ENCODE measurements at places on chromosomes 6 and 20.

DNA sequence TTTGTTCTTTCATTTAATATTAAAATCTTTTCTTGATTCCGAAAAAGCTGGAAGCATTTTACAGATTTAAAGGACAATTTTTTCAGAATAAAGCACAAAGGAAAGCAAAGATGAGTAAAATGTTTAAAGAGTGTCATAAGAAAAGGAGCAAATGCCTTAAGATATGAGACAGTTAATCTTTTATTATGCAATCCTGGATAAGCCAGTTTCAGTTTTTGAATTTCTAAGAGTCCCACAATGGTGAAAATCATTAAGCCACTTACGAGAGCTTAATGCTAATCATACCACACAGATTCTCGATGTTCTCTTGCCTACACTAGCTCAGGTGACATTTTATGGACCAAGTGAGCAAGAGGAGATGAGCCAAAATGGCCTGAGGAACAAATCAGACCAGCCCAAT is 103.7 kb upstream of the RNF217 start:
- no peaks in the 10 kb centered on the region for H3K4me1 ChIP-seq

DNA sequence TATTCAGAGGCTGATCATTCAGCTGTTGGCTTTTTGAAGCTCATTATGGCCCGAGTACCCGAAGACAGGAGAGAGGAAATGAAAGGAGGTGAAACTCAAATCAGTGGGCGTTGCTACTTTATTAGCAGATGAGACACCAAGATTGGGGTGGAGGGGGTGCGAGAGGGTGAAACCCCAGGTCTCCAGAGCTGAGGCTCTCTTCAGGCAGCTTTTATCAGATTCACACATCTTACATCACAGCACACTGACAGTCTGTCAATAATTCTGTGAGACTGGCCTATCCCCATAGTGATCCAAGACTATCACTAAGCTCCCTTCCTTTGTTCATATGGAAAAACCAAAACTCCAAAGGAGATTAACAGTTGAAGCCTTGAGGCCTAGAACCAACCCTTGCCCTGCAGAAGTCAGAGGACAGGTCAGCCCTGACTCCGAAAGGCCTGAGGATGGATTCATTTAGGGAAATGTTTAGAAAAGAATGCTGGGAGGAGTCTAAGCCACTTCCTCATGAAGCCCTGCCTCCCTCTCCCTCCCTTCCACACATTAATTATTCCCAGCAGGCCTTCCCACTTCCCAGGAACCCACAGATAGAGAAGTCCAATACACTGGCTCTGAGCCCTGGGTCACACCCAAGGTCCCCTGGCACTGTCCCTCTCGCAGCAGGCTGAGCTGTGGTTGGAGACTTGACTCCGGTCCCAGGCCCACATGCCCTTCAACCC is 23.2 kb downstream of the TRERF1 start:
- no peak overlapping the region for H3K27ac ChIP-seq
- peaks cover under 1% of the 10 kb centered on the region for H3K36me3 ChIP-seq
- peaks cover 16% of the 10 kb centered on the region for H3K4me1 ChIP-seq

DNA sequence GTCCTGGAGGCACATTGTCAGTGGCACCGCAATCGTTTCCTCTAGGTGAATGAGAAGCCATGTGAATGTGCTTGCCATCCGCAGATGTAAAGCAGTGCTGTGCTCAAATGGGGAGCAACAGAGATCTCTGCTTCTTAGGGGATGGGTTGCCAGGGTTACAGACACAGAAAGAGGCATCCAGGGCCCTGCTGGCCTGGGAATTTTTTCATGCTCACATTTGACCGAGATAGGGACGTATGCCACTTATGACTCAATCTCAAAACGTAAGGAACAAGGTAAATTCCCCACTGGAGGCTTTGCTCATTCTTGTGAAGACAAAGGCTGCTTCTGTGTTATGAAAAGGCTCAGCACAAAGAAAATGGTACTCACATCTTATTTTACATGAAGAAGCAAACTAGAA is 11.0 kb downstream of the C6orf118 start:
- H3K4me3 ChIP-seq, result no peak overlapping the region
- no peaks in the 10 kb centered on the region for H3K27me3 ChIP-seq
- H3K4me1 ChIP-seq, result no peaks in the 10 kb centered on the region
- H3K36me3 ChIP-seq, result no peaks in the 10 kb centered on the region
- H3K27ac ChIP-seq, result no peak overlapping the region

DNA sequence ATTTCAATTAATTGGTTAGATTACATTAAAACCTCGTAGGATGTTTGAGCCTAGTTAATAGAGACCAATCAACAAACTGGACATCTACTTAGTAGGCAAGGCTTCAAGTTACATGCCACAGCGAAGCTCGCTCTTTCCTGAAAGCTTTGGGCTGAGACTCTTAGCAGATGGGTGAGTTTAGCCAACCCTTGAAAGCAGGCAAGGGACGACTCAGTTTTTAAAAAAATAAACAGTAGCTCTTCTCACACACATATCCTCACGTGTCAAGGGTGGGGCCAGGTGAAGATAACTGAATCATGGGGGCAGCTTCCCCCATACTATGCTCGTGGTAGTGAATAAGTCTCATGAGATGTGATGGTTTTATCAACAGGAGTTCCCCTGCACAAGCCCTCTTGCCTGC is 775 bp downstream of the MTFR2 start:
- no peaks in the 10 kb centered on the region for H3K27me3 ChIP-seq
- DNase-seq, result no peak
- H3K4me1 ChIP-seq, result no peaks in the 10 kb centered on the region
- H3K27ac ChIP-seq, result no peak overlapping the region
- H3K4me3 ChIP-seq, result peak overlapping the region; percentile 80

Data from H1 (cell line).